ENCODE measurements at places on chromosomes 3 and 15. TPM values are rescaled to one million over a fixed set of nuclear protein-coding genes. Genes with fewer than 3 reads are reported as not detected.

TRIM42 gene
- not detected for polyA plus RNA-seq

MYZAP gene
- 5.3 TPM for polyA plus RNA-seq

TGM5 gene
- polyA plus RNA-seq: not detected

PLSCR2 gene
- 1.0 TPM for polyA plus RNA-seq

RETNLB gene
- not detected for polyA plus RNA-seq

FETUB gene
- polyA plus RNA-seq: 0.28 TPM

SLC22A13 gene
- 4.4 TPM for polyA plus RNA-seq

PLXNB1 gene
- polyA plus RNA-seq: 222 TPM

PCOLCE2 gene
- 6.0 TPM for polyA plus RNA-seq

KIF7 gene
- polyA plus RNA-seq: 13.7 TPM

CLRN1 gene
- not detected for polyA plus RNA-seq

CCR4 gene
- polyA plus RNA-seq: 0.18 TPM

PDCD10 gene
- polyA plus RNA-seq: 71.5 TPM

POTEB gene
- polyA plus RNA-seq: not detected

ANKRD34C gene
- polyA plus RNA-seq: 0.10 TPM

CFAP100 gene
- 1.7 TPM for polyA plus RNA-seq

CCR3 gene
- not detected for polyA plus RNA-seq

BAHD1 gene
- 22.8 TPM for polyA plus RNA-seq

RPL22L1 gene
- 64.6 TPM for polyA plus RNA-seq

ITPKA gene
- polyA plus RNA-seq: 0.52 TPM

RHOA gene
- 511 TPM for polyA plus RNA-seq

ERICH6 gene
- polyA plus RNA-seq: 1.0 TPM

GOLGA6B gene
- polyA plus RNA-seq: 0.07 TPM

PLCH1 gene
- 13.6 TPM for polyA plus RNA-seq

APOD gene
- 13.3 TPM for polyA plus RNA-seq

SKOR1 gene
- 0.70 TPM for polyA plus RNA-seq

VGLL3 gene
- 5.0 TPM for polyA plus RNA-seq

EFCAB12 gene
- 5.9 TPM for polyA plus RNA-seq

SNTN gene
- not detected for polyA plus RNA-seq

CHRNA5 gene
- 7.1 TPM for polyA plus RNA-seq

MYL3 gene
- 20.1 TPM for polyA plus RNA-seq

SAXO2 gene
- 8.0 TPM for polyA plus RNA-seq

MTHFS gene
- 34.9 TPM for polyA plus RNA-seq

FEZF2 gene
- polyA plus RNA-seq: not detected

HIGD2B gene
- not detected for polyA plus RNA-seq

PSTPIP1 gene
- 1.4 TPM for polyA plus RNA-seq

SLCO2A1 gene
- polyA plus RNA-seq: 19.5 TPM

SAMD7 gene
- not detected for polyA plus RNA-seq

CX3CR1 gene
- polyA plus RNA-seq: 4.7 TPM

GPX1 gene
- polyA plus RNA-seq: 84.1 TPM

ALCAM gene
- polyA plus RNA-seq: 128 TPM

PLA2G4E gene
- polyA plus RNA-seq: not detected

TIGIT gene
- 0.08 TPM for polyA plus RNA-seq

TP63 gene
- polyA plus RNA-seq: 1.6 TPM

EEF1AKMT4 gene
- polyA plus RNA-seq: 2.2 TPM

POTEB2 gene
- polyA plus RNA-seq: not detected

PRR23C gene
- polyA plus RNA-seq: not detected

IQCF2 gene
- polyA plus RNA-seq: not detected

NTRK3 gene
- 13.7 TPM for polyA plus RNA-seq

DUOXA2 gene
- not detected for polyA plus RNA-seq

STRIT1 gene
- 1.5 TPM for polyA plus RNA-seq

CHRNB4 gene
- polyA plus RNA-seq: 3.3 TPM

IL17RE gene
- 18.6 TPM for polyA plus RNA-seq

GDPGP1 gene
- 5.8 TPM for polyA plus RNA-seq

PARP6 gene
- polyA plus RNA-seq: 135 TPM

HDGFL3 gene
- 96.4 TPM for polyA plus RNA-seq

CYP11A1 gene
- polyA plus RNA-seq: 1.2 TPM

NMNAT3 gene
- 11.9 TPM for polyA plus RNA-seq

SEMA5B gene
- 28.1 TPM for polyA plus RNA-seq

All from left kidney (tissue), 8 donors.